ENCODE measurements at places on chromosomes 7 and 10.
A peak's percentile ranks its signal among the peaks of the same experiment; 100 is the strongest.

DNA sequence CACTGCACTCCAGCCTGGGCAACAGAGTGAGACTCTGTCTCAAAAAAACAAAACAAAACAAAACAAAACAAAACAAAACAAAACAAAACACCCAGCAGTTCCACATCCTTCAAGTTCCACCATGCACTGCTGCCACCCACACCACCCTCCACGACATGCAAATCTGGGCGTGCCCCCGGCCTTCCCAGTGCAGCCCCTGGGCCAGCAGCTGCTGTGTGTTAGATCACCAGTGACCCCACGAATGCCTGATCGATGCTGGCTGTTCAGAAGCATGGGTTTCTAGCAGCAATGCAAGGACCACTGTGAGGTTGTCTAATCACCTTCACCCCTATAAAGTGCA, 36.3 kb downstream of the ELFN1 start:
- DNase-seq: no peak
- H3K27me3 ChIP-seq: no peaks in the 10 kb centered on the region
- H3K36me3 ChIP-seq: peaks cover 18% of the 10 kb centered on the region
- no peak overlapping the region for H3K27ac ChIP-seq

GRCh38 chr7:41981046-41982040, 255.7 kb downstream of the GLI3 start:
- H3K4me1 ChIP-seq: peaks cover 31% of the 10 kb centered on the region
- no peak overlapping the region for H3K4me3 ChIP-seq
- no peak overlapping the region for H3K27ac ChIP-seq
- no peak for DNase-seq
- no peaks in the 10 kb centered on the region for H3K27me3 ChIP-seq

- H3K4me3 ChIP-seq: peak overlapping the region; percentile 93
- DNase-seq: peak; percentile 30
- peaks cover 14% of the 10 kb centered on the region for H3K36me3 ChIP-seq
- H3K27me3 ChIP-seq: peaks cover 8% of the 10 kb centered on the region
- H3K27ac ChIP-seq: peak overlapping the region; percentile 97
- H3K4me1 ChIP-seq: peaks cover 76% of the 10 kb centered on the region
Observed at GRCh38 chr10:75403144-75403938, 1.8 kb upstream of the ZNF503 start.

GRCh38 chr7:105718511-105718925, 137.2 kb upstream of the EFCAB10 start:
- no peak overlapping the region for H3K4me3 ChIP-seq
- no peaks in the 10 kb centered on the region for H3K36me3 ChIP-seq
- no peaks in the 10 kb centered on the region for H3K27me3 ChIP-seq

DNA sequence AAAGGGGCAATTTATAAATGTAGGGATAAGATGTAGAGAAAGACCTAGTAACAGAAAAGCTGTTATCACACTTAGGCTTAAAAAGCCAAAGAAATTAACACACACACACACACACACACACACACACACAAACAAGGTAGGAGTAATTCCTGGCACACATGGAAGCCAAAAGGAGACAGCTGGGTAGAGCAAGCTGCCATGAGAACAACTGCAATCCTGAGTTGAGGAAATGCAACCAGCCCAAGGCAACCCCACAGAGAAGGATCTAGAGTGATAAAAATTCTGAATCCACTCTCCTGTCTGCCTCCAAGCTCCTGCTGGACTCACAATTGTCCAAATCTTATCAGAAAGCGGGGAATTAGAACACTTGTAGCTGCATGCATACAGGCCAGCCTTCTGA, 229.1 kb upstream of the DGKB start:
- H3K27ac ChIP-seq: no peak overlapping the region
- no peaks in the 10 kb centered on the region for H3K36me3 ChIP-seq
- no peaks in the 10 kb centered on the region for H3K27me3 ChIP-seq

Measured in left ventricle myocardium inferior (tissue), 1 donor.